Activated T-cell treated with anti-CD3 and anti-CD28 coated beads for 1 hour (primary cell): ENCODE measurements at places on chromosomes 1 and 21.
A peak's percentile ranks its signal among the peaks of the same experiment; 100 is the strongest.

DNA sequence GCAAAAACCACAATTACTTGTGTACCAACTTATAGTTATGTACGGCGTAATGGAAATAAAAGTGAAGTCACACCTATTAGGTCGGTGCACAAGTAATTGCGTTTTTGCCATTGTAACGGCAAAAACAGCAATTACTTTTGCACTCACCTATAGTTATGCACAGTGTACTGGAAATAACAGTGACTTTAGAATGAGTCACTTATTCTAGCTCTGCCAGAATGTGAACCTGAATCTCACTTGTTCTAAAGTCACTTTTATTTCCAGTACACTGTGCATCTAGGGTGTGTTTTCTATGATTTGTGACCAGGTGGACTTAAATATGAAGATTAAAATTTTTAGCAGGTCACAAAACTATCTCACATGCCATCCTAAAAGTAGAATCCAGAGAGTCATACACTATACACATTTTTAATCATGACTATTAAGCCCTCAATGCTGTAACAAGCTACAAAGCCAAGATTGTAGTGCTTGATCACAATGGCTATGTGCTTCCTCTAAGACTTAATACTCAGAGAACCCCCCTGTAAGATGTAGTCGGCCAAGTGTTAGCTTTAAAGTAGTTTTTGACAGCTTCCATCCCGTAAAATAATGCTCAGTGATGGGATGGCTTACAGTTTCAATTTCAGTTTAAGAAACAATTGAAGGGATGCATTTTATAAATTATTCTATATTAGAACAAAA is 218.8 kb downstream of the NEGR1 start:
- no peak for DNase-seq

DNA sequence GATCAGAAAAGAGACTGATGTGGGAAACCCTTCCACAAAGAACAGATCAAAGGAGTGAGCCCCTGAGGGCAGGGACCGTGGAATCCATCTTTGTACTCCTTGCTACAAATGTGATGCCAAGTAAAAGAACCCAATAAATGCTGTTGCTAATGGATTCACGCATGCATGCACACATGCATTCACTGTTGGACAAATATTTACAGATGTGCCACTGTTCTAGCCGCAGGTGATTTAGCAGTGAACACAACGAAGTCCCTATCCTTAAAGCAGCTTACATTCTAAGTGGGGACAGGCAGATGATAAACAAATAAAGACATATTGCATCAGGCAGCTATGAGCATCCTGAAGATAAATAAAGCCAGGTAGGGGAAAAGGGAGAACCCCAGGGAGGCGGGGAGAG is 67.8 kb downstream of the ITPKB start:
- DNase-seq: no peak

- no peak for DNase-seq
These were observed 31.4 kb downstream of the ELAVL4 start for GRCh38 chr1:50140182-50140447.

DNA sequence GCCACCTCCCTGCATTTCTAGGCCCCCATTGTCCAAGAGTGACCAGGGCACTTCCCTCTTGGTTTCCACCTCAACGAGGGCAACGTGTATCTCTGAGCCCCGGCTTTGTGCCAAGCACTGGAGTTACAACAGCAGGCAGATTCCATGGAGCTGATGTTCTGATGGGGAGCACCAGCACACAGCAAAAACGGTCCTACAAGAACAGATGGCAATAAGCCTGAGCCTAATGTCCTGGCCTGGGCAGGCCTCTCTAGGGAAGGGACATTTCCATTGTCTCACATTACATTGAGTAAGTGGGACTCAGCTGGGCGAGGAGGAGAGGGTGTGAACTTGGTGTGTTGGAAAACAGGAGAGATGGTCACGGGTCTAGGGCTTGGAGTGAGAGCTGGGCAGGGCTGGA is 27.2 kb upstream of the NPPB start:
- DNase-seq: no peak

DNA sequence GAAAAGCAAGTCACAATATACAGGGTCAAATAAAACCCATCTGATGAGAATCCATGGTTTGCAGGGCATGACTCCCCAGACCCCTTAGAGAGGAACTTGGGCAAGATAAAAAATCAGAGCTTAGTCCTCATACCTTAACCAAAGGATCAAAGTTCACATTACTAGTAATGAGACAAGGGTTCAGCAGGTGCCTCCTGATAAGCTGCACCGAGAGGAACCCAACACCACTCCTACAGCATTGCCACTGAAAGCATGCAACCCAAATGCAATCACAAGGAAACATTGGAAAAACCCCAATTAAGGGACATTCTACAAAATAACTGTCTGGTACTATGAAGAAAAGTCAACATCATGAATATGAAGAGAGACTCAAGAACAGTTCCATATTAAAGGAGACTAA is 29.7 kb downstream of the CCDC185 start:
- DNase-seq: no peak

DNA sequence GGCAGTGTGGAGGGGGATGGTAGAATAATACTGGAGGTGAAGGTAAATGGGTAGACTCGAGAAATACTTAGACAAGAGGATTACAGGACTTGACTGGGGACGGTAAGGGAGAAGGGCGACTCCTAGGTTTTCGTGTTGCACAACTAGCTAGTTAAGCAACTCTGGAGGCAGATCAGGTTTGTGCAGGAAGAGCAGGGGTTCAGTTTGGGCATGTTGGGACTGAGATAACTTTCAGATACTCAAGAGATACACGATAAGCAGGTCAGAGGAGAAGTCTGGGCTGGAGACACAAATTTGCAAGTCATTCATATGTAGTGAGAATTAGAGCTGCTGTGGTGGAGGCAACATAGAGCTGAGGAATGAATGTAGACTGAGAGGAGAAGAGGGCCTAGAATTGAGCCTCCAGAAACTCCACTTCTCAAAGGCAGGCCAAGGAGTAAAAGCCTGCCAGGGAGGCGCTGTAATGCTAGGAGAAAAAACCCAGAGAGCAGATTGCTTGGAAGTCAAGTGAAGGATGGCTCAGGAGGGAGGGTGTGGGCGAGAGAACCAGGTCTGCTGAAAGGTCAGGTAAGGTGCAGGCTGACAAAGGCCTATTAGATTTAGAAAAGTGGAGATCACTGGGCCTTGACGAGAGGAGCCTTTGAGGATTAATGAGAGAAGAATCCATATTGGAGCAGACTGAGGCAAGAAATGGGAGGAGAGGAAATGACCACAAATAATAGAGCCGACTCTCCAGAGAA is 20.8 kb downstream of the MAB21L3 start:
- DNase-seq: no peak

DNA sequence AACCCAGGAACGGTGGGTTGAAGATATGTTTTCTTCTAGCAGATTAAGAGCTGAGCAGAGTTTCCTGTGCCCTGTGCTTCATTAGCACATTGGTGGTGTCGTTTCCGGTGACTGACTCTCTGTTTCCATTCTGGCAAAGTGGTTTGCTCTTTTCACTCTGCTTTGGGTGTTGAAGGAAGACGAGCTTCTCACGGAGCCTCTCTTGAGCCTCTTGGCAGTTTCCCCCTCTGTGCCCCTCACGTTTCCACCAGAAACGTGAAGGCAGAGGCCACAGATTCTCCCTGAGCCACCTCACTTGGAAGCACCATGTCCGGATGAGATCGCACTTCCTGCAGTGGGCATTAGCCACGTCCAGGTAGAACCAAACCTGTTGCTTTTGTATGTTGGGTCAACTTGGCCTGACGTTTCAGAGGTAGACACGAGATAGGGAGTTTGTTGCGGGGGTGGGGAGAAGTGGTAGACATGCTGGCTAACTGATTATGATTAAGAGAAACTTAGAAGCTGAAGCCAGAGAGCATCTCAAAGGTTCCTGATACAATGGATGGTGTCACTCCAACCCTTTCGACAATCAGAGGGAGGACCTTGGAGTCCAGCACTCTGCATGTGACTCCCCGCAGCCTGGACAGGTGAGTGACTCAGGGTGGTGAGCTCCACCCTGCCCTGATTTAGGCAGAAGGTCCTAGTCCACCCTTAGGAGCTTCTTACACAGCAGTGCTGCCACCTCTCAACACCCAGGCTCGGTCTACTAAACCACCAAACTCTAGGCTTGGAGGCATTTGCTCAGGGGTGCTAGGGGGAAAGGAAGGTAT is at the start of gene LAX1:
LAX1 (plus strand) TSS at position 155 of the 809 bp plus-strand sequence; CDS start at position 538, 383 bp downstream.
- DNase-seq: peak; percentile 62

GRCh38 chr1:93699503-93700168 is 18.0 kb upstream of the BCAR3 start:
- DNase-seq: no peak

GRCh38 chr1:3504822-3505153 is 50.3 kb downstream of the ARHGEF16 start:
- DNase-seq: no peak

GRCh38 chr21:46674430-46675007 is 39.0 kb downstream of the PRMT2 start:
- DNase-seq: no peak

DNA sequence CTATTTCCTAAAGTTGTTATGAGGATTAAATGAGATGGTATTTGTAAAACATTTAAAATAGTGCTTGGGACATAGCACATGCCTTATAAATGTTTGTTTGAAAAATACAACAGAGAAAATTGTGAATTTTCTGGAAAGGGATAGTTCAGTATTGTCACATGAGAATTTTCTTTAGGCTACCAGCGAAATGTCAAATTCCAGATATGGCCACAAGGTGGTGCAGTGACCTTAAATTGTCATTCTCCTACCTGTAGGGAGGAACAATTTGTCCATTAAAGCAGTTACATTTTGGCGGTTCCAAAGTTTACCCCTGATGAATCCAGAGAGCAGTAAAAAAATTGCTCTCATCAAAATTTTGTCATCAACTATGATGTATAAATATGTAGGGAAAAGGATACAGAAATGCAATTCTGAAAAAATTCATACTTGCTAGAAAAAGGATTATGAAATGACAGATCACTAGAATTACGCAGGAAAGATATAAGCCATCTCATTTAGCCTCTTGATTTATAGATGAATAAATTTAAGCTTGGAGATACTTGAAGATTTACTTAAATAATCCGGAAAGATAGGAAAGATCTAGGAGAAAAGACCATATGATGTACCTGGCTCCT is 50.2 kb upstream of the TSHB start:
- peak; percentile 61 for DNase-seq

DNA sequence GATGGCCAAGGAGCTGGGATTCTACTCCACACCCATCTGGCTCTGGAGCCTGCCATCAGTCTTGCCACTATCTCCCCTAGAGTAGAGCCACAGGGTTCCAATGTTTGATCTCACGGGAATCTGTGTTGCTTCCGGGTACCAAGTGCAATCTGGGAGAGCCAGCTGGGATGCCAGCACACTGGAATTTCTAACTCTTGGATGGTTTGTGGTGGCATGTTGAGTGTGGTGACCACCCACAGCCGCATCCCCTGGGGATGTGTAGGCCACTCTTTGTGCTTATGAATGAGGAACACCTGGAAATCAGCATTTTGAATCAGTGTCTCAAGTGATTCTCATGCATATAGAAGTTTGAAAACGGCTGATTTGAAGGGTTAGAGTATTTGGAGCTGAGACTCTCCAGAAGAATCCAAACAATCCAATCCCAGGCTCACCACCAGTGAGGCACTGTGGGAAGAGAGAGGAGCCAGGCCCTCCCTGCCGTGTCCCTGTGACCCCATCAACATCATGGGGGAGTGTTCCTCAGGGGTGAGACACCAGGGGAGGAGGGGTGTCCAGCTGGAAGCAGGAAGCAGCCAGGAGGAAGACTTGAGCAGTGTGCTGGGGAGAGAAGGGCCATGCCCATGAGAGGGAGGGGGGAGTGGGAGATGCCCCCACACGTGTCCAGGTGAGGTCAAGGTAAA is 13.4 kb downstream of the FBLIM1 start:
- DNase-seq: no peak

DNA sequence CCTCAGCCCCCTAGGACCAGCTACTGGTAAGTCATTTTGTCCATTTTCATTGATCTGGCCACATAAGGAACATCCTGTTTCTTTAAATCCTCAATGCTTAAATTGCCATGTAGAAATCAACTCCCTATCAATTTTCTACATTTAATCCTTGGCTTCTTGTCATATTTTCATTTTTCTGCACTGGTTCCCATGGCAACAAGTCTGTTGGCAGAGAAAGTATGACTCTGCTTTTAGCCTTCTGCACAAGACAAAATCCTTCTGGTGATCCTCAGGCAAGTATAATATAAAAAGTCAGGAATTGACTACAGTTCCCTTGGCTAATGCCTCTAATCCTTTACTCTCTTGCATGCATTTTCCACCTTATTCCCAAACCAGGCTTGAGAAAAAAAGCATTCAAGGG is 65.0 kb downstream of the LRRC40 start:
- no peak for DNase-seq

DNA sequence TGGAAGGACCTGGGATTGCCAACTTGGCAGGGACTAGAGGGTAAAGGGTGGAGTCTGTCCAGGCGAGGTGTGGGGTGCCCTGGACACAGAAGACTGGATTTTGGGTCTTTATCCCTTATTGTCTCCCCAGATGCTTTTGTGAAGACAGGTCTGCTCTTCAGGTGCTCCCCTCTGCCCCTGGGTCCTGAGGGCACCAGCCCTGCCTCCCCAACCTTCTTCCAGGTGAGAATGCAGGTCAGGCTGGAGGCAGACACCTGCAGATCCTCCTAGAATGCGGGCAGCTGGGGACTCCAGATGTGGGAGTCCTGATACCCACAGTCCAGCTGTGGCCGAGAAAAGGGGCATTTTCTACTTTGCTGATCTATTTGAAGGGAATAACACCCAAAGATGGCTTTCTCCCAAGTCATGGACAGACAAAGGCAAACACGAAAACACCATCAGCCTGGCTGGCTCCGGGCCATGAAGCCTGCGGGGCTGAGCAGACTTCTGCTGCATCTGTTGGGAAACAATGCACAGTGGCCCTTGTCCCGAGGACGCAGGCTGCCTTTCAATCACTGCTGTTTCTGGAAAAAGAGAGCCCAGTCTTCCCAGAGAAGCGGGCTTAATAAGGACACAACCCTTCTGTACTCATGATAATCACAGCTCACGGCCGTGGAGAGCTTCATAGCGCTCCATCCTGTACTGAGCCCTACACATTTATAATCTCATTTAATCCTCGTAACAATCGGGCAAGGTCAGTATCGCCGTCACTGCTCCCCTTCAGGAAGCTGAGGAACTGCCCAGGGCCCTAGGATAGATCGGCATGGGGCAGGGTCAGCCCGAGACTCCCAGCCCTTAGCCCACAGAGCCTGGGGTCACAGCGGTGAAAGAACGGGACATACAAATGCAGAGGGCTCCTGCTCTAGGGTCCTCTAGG is 62.0 kb upstream of the ABCG1 start:
- DNase-seq: no peak

DNA sequence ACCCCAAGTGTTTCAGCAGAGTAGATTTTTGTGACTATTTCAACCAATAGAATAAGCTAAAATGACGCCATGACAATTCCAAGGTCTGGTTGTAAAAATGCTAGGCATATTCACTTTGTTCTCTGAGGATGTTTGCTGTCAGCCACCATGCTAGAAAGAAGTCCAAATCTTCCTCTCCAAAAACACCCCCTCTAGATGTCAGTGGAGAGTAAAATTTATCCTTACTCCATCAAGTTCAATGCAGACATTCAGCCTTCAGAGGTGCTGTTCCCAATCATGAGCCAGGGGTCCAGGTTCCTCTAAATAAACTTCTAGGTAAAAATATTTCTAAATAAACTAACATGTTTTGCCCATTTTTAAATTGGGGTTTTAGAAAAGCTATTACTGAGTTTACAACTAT is 395.4 kb upstream of the ADAMTS5 start:
- no peak for DNase-seq
